ENCODE measurements at places on chromosomes 5 and 9. TPM values are rescaled to one million over a fixed set of nuclear protein-coding genes. Genes with fewer than 3 reads are reported as not detected.

- no peaks in the 10 kb centered on the region for H3K36me3 ChIP-seq
- H3K4me3 ChIP-seq: no peak overlapping the region
- no peak overlapping the region for H3K27ac ChIP-seq
- no peaks in the 10 kb centered on the region for H3K27me3 ChIP-seq
Observed at GRCh38 chr5:170182491-170182890, 50.3 kb upstream of the C5orf58 start.

GRCh38 chr9:124522121-124523098, 15.2 kb upstream of the NR5A1 start:
- peaks cover 2% of the 10 kb centered on the region for H3K4me1 ChIP-seq
- H3K27me3 ChIP-seq: no peaks in the 10 kb centered on the region
- no peak overlapping the region for H3K4me3 ChIP-seq
- no peak overlapping the region for H3K27ac ChIP-seq

DNA sequence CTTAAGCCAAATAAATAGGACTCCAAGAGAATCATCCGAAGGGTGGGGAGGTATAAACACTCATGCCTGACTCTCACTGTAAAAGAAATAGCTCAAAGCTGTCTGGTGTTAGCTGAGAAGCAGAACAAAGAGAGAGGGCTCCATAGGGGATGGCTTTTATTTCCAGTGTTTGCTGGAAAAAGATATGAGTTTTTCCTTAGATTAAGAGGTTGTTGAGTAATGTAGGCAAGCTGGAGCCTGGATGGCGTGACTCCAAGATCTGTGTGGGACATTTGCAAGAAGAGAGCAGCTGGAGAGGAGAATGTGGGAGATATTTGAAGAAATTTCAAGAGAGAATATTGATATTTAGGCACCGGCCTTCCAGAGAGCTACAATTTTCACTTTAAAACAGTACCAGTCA, 793.7 kb upstream of the RGMB start:
- H3K4me1 ChIP-seq: no peaks in the 10 kb centered on the region
- no peak overlapping the region for H3K4me3 ChIP-seq
- no peak overlapping the region for H3K27ac ChIP-seq
- H3K27me3 ChIP-seq: no peaks in the 10 kb centered on the region
- no peak for DNase-seq
- H3K36me3 ChIP-seq: no peaks in the 10 kb centered on the region

The FOXD4L6 gene
- total RNA-seq: 0.20 TPM

- no peak overlapping the region for H3K4me3 ChIP-seq
- H3K4me1 ChIP-seq: no peaks in the 10 kb centered on the region
- DNase-seq: no peak
- H3K36me3 ChIP-seq: no peaks in the 10 kb centered on the region
- no peak overlapping the region for H3K27ac ChIP-seq
Observed at GRCh38 chr5:83107692-83108420, 30.5 kb downstream of the XRCC4 start.

- no peak overlapping the region for H3K27ac ChIP-seq
- no peak overlapping the region for H3K4me3 ChIP-seq
- no peaks in the 10 kb centered on the region for H3K27me3 ChIP-seq
- no peak for DNase-seq
- no peaks in the 10 kb centered on the region for H3K4me1 ChIP-seq
- H3K36me3 ChIP-seq: no peaks in the 10 kb centered on the region
Observed at GRCh38 chr9:115444959-115445358, 327.0 kb upstream of the TNC start.

- H3K27me3 ChIP-seq: no peaks in the 10 kb centered on the region
- DNase-seq: no peak
Observed at GRCh38 chr5:140106101-140106500, 7.8 kb upstream of the PURA start.

- DNase-seq: no peak
- no peaks in the 10 kb centered on the region for H3K36me3 ChIP-seq
- no peaks in the 10 kb centered on the region for H3K4me1 ChIP-seq
- H3K27me3 ChIP-seq: no peaks in the 10 kb centered on the region
- H3K27ac ChIP-seq: no peak overlapping the region
- H3K4me3 ChIP-seq: no peak overlapping the region
Observed at GRCh38 chr9:122040561-122041242, 52.4 kb downstream of the TTLL11 start.

- no peaks in the 10 kb centered on the region for H3K27me3 ChIP-seq
- H3K4me1 ChIP-seq: no peaks in the 10 kb centered on the region
- H3K36me3 ChIP-seq: no peaks in the 10 kb centered on the region
- H3K4me3 ChIP-seq: no peak overlapping the region
Observed at GRCh38 chr5:15577831-15578230, 77.9 kb downstream of the FBXL7 start.

GRCh38 chr9:132487351-132487791, 77.4 kb downstream of the CFAP77 start:
- no peaks in the 10 kb centered on the region for H3K4me1 ChIP-seq
- H3K27ac ChIP-seq: no peak overlapping the region
- H3K4me3 ChIP-seq: no peak overlapping the region
- peaks cover 92% of the 10 kb centered on the region for H3K27me3 ChIP-seq

The CCL27 gene
- total RNA-seq: 0.44 TPM

DNA sequence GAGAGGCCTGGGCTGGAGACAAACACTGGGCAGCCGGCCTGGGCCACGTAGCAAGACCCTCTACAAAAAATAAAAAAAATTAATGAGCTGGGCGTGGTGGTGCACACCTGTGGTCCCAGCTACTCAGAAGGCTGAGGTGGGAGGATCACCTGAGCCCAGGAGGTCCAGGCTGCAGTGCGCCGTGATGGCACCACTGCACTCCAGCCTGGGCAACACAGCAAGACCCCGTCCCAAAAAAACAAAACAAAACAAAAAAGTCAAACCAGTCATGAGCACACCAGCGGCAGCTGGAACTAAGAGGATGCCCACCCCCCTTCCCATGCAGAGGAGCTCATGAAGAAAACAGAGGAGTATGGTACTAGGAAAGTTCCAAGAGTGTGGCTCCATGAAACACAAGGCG, 2.2 kb upstream of the UBAC1 start:
- no peaks in the 10 kb centered on the region for H3K4me1 ChIP-seq
- H3K4me3 ChIP-seq: no peak overlapping the region
- no peak overlapping the region for H3K27ac ChIP-seq
- no peaks in the 10 kb centered on the region for H3K36me3 ChIP-seq

Measured in PC-9 (cell line).